ENCODE measurements at places on chromosomes 2 and 18.

DNA sequence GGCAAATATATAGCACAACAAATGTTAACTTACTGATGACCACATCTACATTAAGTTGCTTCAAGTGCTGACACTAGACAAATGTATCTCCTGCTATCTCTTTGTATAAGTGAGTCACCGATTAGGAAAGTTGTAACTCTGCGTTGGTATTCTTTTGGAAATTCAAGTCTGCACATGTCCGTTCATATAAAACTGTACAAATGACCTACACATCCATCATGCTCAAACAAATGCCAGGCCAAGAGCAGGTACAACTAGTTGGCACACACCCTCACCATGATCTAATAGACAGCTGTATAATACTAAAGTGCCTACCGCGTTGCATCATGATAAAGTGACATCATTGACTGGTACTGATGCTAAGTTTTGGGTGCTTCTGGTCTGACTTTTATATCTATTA, 141.1 kb downstream of the RBMS1 start:
- DNase-seq = no peak

GRCh38 chr2:187403568-187404260, 44.3 kb downstream of the CALCRL start:
- DNase-seq = no peak

DNA sequence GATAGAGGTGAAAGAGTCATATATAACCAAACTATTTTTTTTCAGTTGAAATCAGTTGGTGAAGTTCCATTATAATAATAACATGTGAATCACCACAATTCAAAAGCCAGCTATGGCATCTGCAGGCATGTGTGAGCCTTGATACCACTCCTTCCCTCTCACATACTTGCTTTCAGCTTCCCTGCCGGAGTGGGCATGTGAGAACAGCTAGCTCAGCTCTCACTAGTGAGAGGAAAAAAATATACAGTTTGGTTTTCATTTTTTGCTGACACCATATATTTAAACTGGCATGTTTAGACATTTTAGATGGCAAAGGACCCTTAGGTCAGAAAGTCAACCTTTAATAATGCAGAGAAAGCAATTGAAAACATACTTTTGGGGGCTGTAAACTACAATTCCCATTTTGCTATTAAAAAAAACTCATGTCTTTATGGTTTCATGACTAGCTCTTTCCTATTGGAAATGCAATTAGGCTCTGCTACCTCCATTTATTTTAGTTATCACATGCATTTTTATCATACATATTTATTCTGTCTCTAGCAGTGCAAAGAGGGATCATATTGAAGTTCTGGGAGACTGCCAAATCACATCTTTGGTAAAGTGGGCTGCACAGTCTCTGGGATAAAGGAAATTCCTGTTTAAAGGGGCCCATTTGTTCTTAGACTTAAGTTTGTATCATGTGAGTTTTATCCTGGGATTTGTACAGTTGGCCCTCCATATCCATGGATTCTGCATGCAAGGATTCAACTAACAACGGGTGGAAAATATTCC, 33.2 kb upstream of the SLC40A1 start:
- DNase-seq = no peak

DNA sequence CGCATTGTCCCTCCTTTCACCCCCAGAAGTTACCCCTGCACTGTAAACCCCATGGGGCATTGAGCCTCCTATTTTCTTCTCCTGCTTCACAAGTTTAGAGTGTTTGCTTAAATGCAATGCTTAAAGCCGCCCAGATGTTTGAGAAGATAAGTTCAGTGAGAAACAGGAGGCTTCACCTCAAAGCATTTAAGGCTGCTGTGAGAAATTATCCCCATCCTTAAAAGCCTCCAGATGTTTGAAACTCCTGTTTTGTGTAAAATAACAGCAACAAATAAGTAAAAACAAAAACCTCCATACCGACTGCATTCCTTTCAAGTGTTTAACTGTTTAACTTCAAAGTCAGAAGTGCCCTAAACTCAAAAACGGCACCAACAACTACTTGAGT, 81.8 kb downstream of the RTP5 start:
- DNase-seq = no peak

- DNase-seq = peak; percentile 58
Observed at GRCh38 chr2:184906709-184907108, 308.4 kb downstream of the ZNF804A start.

GRCh38 chr2:38708900-38709566, 42.1 kb downstream of the SRSF7 start:
- DNase-seq = no peak

DNA sequence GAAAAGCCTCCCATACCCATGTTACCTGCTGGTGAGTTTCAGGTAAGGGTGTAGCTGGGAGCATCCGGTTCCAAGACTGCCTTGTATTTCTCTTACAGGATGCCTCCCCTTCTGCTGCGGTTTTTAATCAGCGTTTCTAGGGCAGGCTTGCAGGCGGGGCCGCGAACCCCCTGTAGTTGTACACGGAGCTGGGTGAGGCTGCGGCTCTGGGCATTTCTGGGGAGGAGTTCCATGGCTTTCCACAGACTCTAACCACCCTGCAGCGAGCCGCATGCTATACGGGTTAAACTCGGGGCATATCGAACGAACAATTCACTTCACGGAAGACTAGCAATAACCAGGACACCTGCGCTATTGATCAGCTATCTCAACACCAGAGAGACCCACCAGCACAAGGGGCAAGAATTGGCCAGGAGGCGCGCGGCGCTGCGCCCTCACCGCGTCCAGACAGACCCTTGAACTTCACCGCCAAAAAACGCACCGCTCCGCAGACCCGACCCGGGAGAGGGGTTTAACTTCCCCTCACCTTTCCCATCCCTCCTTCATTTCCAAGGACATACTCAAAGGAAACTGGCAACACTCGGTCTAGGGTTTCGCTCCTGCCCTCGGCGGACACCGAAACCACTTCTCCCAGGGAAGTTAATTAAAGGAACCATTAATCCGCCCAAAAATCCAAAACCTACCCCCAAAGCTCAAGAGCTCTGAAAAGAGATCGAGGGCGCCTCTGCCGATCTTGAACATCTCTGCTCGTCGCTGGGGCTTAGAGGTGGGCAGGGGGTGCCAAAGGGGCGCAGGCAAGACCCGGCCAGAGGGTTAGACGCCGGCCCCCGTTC, 909 bp downstream of the TGFA start:
- no peak for DNase-seq

GRCh38 chr18:57657542-57657941, 35.9 kb upstream of the NARS1 start:
- no peak for DNase-seq

- DNase-seq = peak; percentile 50
Observed at GRCh38 chr2:66481100-66481549, 46.2 kb downstream of the MEIS1 start.

GRCh38 chr2:98799375-98800329, 68.7 kb upstream of the MGAT4A start:
- DNase-seq = no peak

DNA sequence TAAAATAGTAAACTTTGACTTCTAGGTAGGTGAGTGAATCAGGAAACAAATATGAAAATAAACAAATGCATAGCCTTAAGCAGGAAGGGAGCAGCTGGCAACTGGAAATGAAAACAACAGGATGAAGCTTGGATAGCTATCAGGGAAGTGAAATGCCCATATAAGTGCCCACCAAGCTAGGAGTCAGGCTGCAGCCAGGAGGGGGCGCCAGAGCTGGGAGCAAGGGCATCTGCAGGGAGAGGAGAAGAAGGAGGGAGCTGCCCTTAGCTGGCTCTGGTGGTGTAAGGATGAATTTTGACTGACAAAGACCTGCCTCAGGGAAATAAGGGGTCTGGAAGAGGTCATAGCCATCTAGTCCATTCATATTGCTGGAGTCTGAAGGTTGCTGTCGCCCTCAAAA, 298.3 kb downstream of the TDRD15 start:
- DNase-seq = no peak

DNA sequence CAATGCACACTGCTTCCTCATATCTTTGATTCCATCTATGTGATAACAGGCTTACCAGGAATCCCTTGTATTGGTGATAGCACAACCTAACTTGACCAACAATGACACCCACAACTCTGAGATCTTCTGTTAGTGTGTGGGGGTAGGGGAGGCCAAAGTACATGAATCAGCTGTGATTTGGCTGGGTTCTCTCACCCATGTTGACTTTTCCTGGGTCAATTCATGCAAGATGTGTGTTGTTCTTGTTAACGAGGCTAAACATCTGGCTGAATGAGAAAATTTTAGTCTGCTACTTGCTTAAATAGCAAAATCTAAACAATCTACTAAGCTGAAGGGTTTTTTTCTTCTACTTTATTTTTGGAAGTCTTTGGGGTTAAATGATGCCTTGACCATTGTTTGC, 341.2 kb upstream of the SLC14A2 start:
- DNase-seq = no peak

GRCh38 chr2:63827749-63828148, 13.9 kb upstream of the UGP2 start:
- DNase-seq = peak; percentile 96

- DNase-seq = no peak
Observed at GRCh38 chr2:177691177-177691576, 298.6 kb downstream of the AGPS start.

- DNase-seq = no peak
Observed at GRCh38 chr2:234425639-234426603, 71.0 kb downstream of the ARL4C start.

- no peak for DNase-seq
Observed at GRCh38 chr2:63186331-63186730, 135.7 kb downstream of the OTX1 start.

DNA sequence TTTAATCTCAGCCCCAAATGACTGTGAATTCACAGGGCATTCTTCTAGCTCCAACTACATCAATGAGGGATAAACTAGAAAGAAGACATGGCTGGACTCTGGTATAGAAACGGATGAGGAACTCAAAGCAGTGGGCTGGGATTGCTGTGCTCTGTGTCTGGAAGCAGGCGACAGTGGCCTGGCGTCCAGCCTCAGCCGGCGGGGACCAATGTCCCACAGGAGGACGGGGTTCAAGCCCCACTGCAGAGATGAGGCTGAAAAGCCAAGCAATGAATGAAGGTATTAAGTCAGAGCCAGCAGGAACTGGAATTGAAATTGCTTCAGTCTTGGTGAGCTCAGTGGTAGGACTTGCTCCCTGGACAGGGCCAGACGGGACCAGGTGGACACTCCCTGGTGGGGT, 24.3 kb upstream of the BOK start:
- no peak for DNase-seq

DNA sequence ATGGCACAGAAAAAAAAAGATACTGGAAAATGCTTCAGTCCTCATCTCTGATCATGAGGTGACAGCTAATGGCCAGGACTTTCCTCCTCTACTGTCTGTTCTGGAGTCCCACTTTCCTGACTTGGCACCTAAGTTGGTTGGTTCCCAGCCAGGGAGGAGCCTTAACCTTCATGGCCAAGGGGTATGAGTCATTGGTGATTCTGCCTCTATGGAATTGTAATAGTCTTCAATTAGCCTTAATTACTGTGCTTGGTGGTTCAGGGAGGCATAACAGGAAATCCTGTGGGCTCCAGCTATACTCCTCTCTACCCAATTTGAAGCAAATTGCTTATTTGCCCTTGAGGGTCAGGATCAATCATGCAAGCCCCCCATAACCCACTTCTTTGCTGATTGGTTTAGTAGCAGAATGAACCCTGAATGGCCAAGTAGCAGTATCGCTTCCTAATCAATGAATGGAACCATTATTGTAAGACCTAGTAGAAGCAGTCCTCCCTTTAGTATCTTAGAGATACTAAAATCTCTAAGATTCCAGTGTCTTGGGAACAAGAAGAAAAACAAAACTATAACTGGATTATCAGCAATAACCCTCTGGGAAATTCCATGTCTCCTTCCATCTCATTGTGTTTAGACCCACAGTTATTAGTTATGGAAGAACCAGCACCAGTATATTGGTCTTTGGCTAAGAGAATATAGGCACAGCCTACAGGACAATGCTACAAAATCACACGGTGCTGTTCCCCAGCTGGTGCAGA, 109.0 kb downstream of the COL6A3 start:
- DNase-seq = peak; percentile 94

- DNase-seq = no peak
Observed at GRCh38 chr18:23565916-23566547, 20.3 kb downstream of the NPC1 start.

DNA sequence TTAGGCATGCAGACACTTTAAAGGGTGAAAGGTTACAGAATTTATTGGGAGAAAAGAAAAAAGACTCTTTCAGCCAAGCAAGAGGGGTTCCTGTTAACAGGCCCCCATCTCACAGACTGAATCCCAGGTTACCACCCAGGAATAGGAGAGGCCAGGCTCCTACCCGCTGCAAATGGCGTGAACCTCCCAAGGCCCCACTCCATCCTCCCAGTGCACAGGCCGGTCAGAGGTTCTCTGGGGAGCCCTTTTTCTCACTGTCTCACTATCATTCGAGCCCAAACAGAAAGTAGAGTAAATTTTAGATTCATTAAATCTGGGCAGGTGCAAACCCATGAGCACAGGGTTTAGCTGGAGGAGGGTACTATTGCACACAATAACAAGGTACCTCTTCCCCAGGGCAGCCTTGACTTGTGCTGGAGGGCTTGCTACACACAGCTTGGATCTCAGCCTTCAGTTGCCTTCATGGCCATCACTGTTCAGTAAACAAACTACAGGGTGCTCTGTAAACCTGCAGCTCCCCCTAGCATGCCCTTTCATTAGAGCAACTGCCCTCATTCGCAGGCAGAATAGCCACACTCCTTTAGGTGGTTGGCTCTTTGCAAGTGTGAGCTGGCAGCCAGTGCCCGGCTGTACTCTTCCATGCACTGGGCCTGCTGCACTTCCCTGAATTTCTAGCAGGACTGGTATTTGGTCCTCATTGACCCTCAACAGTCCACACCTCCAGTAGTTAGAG, 7.3 kb upstream of the PLEK start:
- DNase-seq = peak; percentile 18

DNA sequence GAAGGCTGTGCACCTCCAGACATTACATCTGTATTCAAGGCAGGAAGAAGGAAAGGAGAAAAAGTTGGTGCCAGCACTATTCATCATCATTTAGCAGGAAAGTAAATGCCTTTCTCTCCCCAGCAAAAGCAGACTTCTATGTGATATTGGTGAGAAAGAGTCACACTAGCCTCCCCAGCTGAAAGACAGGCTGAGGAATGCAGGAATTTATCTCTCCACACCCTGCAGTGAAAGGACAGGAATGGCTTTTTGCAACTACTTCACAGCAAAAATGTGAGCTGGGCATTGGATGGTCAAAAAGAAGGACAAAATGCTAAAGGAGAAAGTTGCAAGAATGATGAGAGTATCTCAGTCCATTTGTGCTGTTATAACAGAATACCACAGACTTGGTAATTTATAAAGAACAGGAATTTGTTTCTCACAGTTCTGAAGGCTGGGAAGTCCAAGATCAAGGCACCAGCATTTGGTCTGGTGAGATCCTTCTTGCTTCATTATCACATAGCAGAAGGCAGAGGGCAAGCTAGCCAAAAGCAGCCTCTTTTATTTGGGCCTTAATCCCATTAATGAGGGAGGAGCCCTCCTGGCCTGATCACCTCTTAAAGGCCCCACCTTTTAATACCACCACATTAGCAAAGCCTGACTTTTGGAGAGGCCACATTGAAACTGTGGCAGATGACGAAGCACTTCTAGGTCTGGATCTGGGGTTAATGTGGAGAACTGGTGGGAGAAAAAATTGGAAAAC, 388.1 kb upstream of the SLC14A2 start:
- DNase-seq = peak; percentile 33

All from fibroblast of upper back skin (primary cell).